Left ventricle myocardium superior (tissue), 1 donor: ENCODE measurements at places on chromosomes 13 and 19. TPM values are rescaled to one million over a fixed set of nuclear protein-coding genes. Genes with fewer than 3 reads are reported as not detected.
A peak's percentile ranks its signal among the peaks of the same experiment; 100 is the strongest.

The ZNF880 gene
- 18.5 TPM for total RNA-seq

The ZNF726 gene
- total RNA-seq, result not detected

The MYBPC2 gene
- 0.12 TPM for total RNA-seq

DNA sequence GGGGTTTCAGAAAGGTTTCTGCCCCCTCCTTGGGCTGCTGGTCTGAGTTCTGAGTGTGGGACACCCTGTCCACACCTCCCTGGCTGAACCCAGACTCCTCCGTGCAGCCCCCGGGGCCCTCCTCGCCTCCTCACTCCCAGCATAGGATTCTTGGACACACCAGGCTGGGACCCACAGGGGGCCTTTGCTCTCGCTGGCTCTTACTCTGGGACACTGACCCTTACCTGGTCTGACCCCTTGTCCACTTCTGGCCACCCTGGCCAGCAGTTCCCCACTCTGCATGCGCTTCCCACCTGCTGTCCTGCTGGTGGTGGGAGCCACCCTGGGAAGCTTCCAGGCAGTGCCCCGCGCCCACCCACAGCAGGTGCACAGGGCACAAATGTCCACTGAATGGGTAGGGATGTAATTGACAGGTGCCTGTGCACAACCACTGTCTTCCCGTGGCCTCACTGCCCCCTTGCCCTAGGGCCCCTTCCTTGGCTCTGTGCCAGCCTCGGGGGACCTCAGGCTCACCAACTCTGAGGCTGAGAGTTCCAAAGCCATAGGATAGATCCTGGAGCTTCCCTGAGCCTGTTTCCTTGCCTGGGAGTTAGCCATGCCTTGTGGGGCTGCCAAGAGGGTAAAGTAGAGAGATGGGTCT is 7.0 kb upstream of the SLC25A42 start:
- no peak for DNase-seq

GRCh38 chr19:19179548-19180441 is 9.7 kb upstream of the MEF2B start:
- no peak for DNase-seq

DNA sequence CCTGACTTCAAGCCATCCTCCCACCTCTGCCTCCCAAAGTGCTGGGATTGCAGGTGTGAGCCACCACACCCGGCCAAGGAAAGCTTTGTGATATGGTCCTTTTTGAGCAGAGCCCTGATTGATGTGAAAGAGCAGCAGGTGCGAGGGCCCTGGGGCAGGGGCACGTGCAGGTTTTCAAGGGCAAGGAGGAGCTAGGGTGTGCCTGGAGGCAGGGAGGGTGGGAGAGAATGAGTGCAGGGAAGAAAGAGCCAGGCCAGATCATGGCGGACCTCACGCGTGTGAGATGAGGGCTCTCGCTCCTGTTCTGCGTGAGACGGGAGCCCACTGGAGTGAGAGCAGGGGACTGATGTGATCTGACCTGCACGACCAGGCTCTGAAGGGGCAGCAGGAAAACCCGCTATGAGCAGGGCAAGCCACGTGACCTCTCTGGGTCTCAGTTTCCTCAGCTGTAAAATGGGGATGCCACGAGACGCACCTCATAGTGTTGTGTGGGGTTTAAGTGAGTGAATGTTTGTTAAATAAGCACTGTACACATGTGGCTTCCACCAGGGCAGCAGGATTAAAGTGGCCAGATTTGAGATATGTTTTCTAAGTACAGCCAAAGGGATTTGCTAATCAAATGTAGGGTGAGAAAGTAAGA is 25.8 kb downstream of the FAAP24 start:
- DNase-seq, result no peak

GRCh38 chr19:8269724-8270123 is 38.4 kb downstream of the CD320 start:
- no peak for DNase-seq

DNA sequence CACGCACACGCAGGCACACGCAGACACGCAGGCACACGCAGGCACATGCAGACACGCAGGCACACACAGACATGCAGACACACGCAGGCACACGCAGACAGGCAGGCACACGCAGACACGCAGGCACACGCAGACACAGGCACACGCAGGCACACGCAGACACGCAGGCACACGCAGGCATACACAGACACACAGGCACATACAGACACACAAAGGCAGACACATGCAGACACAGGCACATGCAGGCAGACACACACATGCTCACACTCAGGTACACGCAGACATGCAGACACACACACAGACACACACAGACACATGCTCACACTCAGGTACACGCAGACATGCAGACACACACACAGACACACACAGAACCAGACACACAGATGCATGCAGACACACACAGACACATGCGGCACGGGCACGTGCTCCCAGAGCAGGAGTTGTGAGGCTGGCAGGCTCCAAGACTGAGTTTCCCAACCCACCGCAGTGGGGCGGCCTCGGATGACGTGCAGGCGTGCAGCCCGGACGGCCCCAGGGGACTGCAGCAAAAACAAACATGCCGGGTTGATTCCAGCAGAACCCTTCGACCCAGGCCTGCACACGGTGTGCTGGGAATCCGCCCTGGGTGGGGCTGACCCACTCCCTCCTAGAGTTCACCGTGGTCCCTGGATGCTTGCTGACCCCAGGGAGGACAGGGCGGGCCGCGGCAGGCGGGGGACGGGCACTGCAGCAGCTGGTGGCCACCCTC is 100.0 kb downstream of the GADD45B start:
- peak; percentile 91 for DNase-seq

DNA sequence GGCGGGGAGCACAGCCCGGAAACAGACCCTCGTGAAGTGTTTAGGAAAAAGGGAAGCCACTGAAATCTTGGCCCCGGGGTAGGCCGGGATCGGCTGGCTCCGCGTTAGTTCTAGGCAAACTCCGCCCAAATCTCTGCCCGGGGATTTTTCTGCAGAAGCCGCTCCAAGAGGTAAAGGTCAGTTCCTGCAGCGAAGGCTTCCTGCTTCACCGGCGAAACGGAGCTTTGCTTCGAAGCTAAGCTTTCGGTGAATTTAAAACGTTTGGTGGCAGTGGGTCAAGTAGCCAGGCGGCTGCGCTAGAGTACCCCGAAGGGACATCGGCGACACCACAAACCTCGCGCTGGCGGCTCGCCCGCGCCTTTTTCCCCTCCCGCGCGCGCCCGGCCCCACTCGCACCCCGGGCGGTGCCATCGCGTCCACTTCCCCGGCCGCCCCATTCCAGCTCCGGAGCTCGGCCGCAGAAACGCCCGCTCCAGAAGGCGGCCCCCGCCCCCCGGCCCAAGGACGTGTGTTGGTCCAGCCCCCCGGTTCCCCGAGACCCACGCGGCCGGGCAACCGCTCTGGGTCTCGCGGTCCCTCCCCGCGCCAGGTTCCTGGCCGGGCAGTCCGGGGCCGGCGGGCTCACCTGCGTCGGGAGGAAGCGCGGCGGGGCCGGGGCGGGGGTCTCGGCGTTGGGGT is 441 bp downstream of the GJB2 start:
- peak; percentile 32 for DNase-seq

DNA sequence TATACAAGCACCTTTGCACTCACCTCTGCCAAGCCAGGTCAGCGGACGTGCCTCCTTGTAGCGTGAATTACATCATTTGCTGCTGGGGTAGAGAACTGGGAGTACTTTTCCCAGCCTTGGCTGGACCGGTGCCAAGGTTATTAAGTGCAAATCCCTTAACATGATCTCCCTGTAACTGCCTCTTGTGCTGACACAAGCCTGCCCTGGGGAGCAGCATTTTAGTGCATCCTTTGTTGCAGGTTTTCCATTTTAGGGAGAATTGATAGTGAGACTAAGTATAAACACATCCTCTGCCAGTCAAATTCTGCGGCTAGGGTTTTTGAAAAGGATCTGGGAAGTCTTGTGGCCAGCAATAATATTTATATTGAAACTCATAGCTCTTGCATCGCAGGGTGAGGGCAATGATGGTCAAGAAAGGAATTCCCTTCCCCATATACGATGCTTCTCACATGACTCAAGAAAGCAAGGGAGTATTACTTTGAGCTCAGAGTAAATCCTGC is 32.7 kb upstream of the DCLK1 start:
- peak; percentile 80 for DNase-seq

DNA sequence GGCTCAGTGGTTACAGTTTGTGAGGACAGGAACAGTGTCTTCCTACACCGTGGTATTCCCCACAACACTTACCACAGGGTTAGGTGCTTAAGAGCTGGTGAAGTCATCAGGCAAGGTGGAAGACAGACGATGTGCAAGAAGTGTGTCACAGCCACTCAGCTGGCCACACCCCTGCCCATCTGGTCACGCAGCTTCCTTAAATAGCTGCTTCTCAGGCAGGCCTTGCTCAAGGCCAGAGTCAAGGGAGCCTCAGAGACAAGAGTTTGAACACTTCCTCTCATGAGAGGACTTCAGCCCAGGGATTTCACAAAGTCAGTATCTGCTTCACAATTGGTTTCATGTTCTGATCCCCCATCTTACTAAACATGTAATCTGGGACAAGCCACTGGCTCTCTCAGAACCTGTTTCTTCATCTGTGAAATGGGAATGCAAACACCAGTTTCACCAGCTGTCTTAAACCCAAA is 80.3 kb upstream of the FRY start:
- DNase-seq, result peak; percentile 72
